Thoracic aorta (tissue), 2 donors: ENCODE measurements at places on chromosomes 4 and X.

- H3K4me3 ChIP-seq = peak overlapping the region; percentile 71
- H3K27ac ChIP-seq = no peak overlapping the region
These were observed 32.9 kb downstream of the HTT-AS start for GRCh38 chr4:3041192-3042142.

- no peak for DNase-seq
- no peaks in the 10 kb centered on the region for H3K36me3 ChIP-seq
- H3K27me3 ChIP-seq = no peaks in the 10 kb centered on the region
- H3K27ac ChIP-seq = no peak overlapping the region
- no peaks in the 10 kb centered on the region for H3K4me1 ChIP-seq
These were observed 89.7 kb upstream of the TFDP3 start for GRCh38 chrX:133307637-133308498.

DNA sequence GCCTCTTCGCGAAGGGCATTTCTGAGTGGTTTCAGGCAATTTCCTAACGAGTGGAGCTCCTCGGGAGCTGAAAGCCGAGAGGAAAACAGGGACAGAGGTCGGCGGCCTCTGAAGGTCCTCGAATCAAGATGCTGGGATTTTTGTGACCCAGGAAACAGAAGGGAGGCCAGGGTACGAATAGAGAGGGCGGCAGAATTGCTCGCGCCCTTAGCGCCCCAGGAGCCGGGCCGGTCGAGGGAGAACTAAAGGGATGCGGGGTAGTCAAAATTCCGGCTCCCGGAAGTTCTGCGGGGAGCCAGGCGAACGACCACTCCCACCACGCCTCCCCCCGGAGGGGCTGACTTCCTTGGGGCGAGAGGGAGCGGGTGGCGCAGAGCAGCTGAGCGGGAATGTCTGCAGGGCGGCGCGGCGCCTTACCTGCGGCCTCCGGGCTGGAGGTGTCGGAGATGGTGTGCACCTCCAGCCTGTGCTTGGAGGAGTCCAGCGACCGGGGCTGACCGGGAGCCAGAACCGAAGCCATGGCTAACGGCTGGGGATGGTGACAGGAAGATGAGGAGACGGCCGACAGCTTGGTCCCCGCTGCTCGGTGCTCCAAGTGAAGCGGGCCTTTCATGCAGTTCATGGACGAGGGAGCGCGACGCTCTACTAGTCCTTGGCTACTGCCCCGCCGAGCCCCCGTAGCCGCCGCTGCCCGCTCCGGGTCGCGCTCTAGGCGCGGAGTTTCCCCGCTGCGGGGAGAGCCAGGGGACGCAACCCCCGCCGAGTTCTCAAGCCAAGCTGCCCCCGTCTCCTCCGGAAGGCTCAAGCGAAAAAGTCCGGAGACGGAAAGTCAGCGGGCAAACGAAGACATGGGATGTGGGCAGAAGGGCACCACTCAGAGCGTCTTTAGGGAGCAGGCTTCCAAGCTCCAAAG lies 782 bp downstream of the PITX2 start:
- H3K36me3 ChIP-seq = no peaks in the 10 kb centered on the region
- no peak overlapping the region for H3K27ac ChIP-seq
- H3K4me1 ChIP-seq = peaks cover 27% of the 10 kb centered on the region
- peak overlapping the region; percentile 68 for H3K4me3 ChIP-seq

DNA sequence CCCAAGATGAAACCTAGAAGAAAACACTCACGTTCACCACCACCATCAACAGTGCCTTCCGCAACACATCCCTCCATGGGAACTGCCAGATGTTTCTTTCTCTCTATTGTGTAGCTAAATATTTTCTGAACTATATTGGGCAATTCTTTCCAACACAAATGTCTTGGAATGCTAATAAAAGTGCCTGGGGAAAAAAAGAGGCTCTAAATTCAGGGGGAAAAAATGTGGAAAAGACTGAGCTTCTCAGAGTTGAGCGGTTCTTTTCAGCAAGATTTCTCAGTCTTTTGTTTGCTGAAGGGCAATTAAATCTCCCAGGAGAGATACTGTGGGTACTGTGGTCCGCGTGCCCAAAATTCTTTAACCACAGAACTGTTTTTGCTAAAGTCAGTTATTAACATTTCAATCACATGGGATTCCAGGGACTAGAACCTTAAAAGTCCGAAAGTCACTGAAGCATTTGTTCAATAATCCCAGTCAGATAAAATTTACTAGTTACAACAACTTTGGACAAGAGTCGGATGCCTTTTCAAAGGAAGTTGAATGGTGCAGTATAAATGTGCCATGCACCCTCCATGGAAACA lies 51.9 kb upstream of the DHRSX start:
- DNase-seq = no peak
- H3K27me3 ChIP-seq = no peaks in the 10 kb centered on the region
- H3K27ac ChIP-seq = no peak overlapping the region
- no peaks in the 10 kb centered on the region for H3K4me1 ChIP-seq

DNA sequence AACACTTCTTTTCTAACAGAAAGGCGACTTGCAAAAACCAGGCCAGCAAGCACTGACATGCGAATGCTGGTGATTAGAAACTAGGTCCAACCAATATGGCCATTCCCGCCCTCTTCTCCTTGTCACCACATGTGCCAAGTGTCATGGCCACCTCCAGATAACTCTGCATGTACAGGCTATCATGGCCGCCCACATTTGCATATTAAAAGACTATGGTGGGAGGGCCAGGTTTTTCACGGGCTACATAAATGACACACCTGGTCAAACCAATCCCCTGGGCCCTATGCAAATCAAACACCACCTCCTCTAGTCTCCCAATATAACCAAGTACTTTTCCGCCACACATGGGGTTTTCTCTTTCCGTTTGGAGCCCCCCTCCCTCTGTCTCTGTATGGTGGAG lies 40.1 kb downstream of the NUDT11 start:
- no peak for DNase-seq
- no peak overlapping the region for H3K4me3 ChIP-seq

- H3K27me3 ChIP-seq = no peaks in the 10 kb centered on the region
- no peak for DNase-seq
- no peaks in the 10 kb centered on the region for H3K4me1 ChIP-seq
These were observed 1.5 kb upstream of the HSPA4L start for GRCh38 chr4:127780598-127780997.

DNA sequence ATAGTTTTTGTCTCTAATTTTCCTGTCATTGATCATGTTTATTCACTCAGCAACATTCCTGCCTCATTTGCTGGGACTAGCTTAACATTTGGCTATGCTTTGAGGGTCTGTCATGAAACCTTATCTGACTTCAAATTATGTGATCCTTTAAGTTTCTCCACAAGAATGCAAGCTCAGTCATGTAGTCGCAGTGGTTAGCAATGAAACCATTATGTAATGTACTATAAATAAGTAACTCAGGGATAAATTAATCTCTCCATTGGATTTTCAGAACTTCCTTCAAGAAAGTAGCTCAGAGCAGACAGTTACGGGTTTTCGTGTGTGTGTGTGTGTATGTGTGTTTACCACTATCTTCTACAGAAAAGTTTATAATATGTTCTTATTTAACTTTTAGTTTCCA lies 993.6 kb downstream of the ADGRL3 start:
- H3K4me1 ChIP-seq = no peaks in the 10 kb centered on the region
- no peak overlapping the region for H3K27ac ChIP-seq
- DNase-seq = no peak
- no peaks in the 10 kb centered on the region for H3K27me3 ChIP-seq
- H3K36me3 ChIP-seq = no peaks in the 10 kb centered on the region

DNA sequence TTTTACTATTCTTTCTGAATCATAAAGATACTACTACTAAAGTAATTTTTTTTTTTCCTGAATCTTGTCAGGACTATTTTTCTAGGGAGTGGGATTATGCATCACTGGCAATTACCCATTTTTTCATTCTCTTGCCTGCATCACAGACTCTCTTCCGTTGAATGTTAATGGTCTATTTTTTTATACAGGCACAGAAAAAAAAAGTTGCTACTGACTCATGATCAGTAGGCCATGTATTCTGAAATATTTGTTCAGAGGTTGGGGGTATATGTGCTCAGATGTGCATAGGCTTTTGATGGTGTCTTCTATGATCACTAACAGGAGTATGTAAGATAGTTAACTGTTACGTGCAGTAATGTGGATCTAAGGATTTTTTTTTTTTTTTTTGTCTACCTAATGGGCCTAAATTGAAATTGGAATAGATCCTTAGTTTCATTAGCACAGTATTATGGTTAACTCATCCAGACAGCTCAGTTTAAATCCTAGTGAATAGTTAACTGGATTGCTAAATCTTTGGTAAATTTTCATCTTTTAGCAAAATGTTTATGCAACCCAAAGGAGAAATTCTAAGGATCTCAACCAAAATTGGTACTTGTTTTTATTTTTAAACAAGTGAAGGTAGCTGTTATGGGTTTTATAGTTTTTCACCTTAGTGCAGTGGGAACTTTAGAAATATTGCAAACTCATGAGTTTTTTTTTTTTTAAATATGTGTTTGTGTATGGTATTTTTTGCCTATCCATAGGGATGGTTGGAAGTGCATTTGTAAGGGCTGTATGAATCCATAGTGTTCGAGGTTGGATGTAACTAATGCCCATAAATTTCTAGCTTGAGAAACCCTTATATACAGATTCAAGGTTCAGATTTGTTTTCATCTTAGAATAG lies 12.1 kb downstream of the BMP2K start:
- no peaks in the 10 kb centered on the region for H3K36me3 ChIP-seq
- DNase-seq = no peak

GRCh38 chr4:101102114-101102742 lies 245.1 kb downstream of the PPP3CA start:
- no peaks in the 10 kb centered on the region for H3K27me3 ChIP-seq
- H3K36me3 ChIP-seq = no peaks in the 10 kb centered on the region
- peaks cover 34% of the 10 kb centered on the region for H3K4me1 ChIP-seq
- peak overlapping the region; percentile 18 for H3K27ac ChIP-seq

GRCh38 chr4:141346144-141346543 lies 125.4 kb downstream of the ZNF330 start:
- DNase-seq = no peak
- H3K27me3 ChIP-seq = no peaks in the 10 kb centered on the region
- no peak overlapping the region for H3K4me3 ChIP-seq
- H3K36me3 ChIP-seq = no peaks in the 10 kb centered on the region

DNA sequence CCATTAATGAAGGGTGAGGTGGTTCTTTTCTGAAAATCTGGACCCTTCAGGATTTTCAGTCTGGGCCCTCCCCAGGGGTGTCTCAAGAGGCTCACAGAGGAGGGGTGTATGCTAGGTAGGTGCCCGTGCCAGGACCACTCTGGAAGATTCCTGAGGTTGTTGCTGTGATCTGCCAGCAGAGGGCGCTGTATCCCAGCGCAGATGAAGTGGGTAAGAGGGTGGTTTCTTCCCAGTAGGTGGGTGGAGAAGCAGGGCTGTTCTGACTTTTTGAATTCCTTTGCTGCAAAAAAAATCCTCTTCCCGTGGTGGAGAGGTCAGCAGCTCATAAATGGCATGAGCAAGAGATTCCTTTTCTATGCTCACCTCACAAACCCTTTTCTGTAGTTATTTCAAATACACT lies 51.1 kb downstream of the SCML1 start:
- H3K27me3 ChIP-seq = no peaks in the 10 kb centered on the region
- no peak for DNase-seq
- no peaks in the 10 kb centered on the region for H3K4me1 ChIP-seq

DNA sequence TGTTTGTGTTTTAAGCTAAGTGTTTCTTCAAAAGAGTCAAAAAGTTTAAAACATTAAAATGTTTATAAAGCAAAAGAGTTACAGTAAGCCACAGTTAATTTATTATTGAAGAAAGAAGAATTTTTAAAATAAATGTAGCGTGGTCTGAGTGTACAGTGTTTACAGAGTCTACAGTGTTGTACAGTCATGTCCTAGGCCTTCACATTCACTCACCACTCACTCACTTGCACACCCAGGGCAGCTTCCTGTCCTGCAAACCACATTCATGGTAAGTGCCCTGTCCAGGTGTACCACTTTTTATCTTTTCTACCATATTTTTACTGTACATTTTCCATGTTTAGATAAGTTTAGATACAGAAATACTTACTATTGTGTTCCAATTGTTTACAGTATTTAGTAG lies 239.7 kb upstream of the AGA start:
- H3K27me3 ChIP-seq = no peaks in the 10 kb centered on the region
- no peak overlapping the region for H3K27ac ChIP-seq
- no peaks in the 10 kb centered on the region for H3K36me3 ChIP-seq
- DNase-seq = no peak

- H3K36me3 ChIP-seq = no peaks in the 10 kb centered on the region
- no peak overlapping the region for H3K4me3 ChIP-seq
- no peak overlapping the region for H3K27ac ChIP-seq
- no peaks in the 10 kb centered on the region for H3K4me1 ChIP-seq
- no peak for DNase-seq
- H3K27me3 ChIP-seq = no peaks in the 10 kb centered on the region
These were observed 464.9 kb upstream of the AMOT start for GRCh38 chrX:113305496-113305895.

DNA sequence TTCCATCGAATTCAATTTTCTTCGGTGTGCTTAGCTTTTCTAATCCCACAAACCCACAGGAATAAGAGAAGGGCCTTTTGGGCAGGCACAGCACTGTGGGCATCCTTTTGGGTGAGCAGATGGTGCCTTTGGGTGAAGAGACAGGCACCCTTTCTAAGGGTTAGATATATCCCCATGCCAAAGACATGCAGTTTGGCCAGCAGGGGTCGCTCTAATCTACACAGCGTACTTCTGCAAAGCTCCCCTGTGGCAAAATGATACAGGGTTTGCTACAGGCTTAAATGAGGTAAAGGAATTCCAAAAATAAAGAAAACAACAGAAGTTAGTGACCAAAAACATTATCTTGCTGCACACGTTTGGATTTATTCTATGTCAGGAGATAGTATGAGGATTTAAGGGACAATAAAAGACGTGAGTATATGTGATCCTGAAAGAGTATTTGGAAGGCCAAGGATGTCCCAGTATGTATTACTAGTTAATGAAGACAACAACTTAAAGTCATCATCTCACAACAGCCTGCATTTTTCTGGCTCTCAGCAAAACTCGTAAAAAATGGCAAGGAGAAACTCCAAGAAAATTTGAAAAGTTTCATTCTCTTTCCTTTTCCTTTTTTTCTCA lies 49.5 kb downstream of the PHEX start:
- no peak overlapping the region for H3K27ac ChIP-seq
- H3K4me1 ChIP-seq = no peaks in the 10 kb centered on the region
- no peaks in the 10 kb centered on the region for H3K36me3 ChIP-seq
- DNase-seq = no peak

GRCh38 chrX:155873188-155873587 lies 8.0 kb upstream of the VAMP7 start:
- DNase-seq = no peak
- no peak overlapping the region for H3K4me3 ChIP-seq
- H3K4me1 ChIP-seq = no peaks in the 10 kb centered on the region
- H3K27ac ChIP-seq = no peak overlapping the region

GRCh38 chrX:21698272-21698671 lies 40.1 kb upstream of the KLHL34 start:
- H3K36me3 ChIP-seq = no peaks in the 10 kb centered on the region
- no peaks in the 10 kb centered on the region for H3K27me3 ChIP-seq
- no peak overlapping the region for H3K4me3 ChIP-seq

DNA sequence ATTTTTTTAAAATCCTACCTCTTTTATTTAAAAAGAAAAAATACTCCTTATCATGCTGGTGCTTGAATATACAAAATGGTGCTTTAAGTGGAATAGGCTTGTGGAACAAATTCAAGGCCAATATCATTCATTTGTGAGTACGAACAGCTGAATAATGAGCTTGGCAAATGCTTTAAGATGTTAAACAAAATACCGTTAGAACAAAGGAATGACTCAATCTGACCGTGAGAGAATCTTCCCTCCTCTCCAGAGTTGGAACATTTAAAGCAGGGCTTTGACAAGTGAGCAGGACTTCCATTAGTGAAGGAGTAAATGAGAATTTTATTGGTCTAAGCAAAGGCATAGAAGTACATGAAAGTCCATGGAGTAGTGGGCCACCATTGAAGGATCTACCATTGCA lies 74.5 kb downstream of the DCLK2 start:
- DNase-seq = no peak
- H3K36me3 ChIP-seq = no peaks in the 10 kb centered on the region
- H3K4me1 ChIP-seq = peaks cover 24% of the 10 kb centered on the region
- no peak overlapping the region for H3K4me3 ChIP-seq
- no peak overlapping the region for H3K27ac ChIP-seq
